ENCODE measurements at places on chromosomes 11 and 22.

DNA sequence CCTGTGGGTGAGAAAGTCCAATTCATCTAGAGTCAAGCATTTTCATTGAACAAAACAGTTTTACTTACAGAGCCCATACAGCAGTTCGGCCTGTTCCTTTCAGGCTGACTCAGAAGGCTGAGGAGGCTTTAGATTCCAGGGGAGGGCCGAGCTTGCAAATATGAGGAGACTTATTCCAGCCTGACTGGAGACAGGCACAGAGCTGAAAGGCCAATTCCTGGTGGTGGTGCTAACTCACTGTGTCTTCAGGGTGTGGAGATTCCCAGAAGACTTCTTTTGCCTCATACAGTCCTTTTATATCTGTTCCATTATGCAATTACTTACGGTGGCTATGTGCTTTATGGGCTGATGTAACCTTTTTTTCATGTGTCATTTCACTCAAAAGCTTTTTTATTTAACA, at the start of gene OR51E2:
OR51E2 (minus strand) TSS at position 269 of the 400 bp plus-strand sequence. CDS start 15,142 bp downstream, outside the sequence.
- DNase-seq, result peak; percentile 43

- DNase-seq, result no peak
Measured at GRCh38 chr11:68798221-68798813, 43.4 kb downstream of the CPT1A start.

DNA sequence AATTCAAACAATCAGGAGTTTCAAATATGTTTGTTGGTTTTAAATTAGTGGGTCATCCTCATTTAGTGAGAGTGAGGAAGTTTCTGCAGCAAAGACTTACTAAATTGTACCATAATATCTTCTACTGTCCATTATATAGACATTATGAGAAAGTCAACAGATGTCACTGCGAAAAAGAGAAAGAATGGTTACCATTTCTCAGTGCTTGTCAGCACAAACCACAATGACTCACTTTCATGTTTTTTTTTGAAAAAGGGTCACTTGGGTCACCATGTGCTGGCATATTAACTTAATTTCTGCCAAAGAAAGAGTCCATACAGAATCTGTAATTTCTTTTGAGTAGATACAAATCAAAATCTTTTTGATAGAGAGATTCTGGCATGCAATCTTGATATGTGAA, 924.6 kb upstream of the FAT3 start:
- DNase-seq, result peak; percentile 73

GRCh38 chr11:79147011-79147410, 293.8 kb downstream of the TENM4 start:
- DNase-seq, result no peak

DNA sequence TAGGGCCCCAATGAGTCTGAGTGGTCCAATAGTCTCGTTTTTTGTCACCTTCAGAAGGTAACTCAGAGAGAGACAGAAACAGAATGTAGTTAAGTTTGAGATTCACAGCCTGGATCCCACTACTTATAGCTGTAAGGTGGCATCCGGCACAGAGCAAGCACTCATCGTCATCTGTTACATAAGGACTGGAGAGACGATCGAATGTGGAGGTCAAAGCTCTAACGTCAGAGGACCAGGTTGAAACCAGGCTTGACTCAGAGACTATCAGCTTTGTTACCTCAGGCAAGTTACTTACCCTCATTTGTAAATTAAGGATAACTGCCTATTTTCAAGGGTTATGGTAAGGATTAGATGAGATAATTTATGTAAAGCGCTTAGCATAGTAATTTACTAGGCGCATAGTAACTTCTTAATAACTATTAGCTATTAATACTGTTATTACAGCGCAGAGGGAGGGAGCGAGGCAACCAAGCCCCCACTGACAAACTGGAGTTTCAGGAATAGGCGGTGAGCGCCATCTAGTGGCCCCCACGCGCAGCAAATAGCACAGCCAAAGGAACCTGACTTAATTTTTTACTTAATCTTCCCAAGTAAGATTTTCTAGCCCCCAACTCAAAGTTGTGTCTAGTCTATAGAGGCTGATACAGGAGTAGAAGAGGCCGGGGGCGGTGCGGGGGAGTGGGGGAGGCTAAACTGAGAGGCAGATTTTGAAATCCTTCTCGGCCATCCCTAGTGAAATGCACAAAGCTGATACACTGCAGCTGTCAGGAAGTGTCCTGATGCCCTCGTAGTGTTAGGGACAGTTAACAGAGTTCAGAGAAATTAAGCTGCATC, 29.0 kb upstream of the API5 start:
- DNase-seq, result peak; percentile 36

DNA sequence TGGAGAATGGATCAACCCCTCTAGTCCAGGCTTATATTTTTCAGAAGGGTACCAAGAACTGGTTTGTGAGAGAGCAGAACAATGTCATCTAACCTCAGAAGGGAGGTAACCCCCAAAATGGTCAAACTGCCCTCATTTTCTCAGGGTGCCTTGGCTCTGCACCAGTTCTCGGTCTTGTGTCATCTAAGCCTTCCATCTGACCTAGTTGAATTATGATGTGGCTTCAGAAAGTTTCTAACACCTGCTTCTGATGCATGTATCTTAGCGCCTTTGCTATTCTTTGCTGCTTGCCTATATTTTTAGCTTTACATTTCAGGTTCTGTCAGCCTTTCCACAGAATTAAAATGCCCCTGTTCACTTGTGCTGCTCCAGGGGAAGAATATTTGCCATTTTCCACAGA, 91.7 kb upstream of the E2F8 start:
- no peak for DNase-seq

DNA sequence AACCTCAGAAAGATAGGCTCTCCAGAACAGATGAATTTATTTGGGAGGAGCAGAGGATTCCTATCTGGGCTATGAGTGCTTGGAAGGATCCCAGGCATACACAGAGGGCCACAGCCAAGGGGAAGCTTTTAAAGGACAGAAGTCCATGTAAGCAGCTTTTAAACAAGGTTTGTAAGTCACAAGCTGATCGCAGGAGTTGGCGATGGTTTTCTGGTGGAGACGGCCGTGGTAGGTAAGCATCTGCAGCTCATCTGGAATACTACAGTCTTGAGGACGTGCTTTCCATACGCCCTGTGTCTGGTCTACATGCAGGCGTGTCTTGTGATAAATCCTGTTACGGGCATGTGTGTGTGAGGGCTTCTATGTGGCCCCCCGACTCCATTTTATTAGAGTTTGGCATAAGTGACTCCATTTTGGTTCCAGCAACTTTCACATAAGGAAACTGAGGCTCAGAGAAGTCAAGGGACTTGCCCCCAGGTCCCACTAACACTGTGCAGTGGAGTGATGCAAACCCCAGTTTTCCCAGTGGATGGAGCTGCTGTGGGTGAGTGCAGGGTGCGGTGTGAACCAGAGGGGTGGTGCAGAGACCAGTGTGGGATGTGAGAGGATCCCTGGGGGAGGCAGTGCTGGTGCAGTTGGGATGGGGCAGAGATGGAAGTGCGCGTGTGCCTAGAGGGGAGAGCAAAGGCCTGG, 11.8 kb upstream of the ACY3 start:
- no peak for DNase-seq

DNA sequence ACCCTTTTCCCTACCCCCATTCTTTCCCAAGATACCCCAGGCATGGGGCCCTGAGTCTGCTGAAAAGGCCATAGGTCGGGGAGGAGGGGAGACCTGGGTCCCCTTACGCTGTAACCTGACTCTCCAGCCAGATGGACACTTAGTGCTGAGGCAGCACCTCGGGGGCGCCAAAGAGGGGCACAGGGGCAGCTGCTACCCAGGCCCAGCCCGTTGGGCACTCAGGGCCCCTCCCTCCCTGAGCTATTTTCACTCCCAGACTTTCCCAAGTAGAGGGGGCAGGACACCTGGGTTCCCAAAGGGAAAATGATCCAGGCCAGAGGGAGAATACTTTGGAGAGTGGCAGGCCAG, 933 bp downstream of the ACTN3 start:
- DNase-seq, result no peak

DNA sequence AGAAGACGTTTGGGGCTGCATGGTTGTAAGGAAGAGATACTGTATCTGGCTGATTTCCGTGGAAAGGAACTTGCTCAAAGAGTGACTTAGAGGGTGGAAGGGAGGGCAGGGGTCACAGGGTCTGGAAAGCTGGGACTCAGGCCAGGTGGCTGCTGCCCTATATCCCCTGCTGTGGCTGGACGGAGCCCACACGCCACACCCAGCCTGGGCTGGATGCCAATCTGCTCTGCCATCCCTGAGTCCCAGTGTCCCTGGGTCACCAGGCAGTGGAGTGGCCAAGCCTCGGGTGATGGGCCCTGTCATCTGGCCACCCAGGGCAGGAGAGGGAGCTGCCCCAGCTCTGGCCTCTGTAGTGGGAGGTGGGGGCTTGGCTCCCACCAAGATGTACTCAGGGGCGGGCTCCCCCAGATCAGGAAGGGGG, 26.5 kb upstream of the KRTAP5-7 start:
- DNase-seq, result no peak

DNA sequence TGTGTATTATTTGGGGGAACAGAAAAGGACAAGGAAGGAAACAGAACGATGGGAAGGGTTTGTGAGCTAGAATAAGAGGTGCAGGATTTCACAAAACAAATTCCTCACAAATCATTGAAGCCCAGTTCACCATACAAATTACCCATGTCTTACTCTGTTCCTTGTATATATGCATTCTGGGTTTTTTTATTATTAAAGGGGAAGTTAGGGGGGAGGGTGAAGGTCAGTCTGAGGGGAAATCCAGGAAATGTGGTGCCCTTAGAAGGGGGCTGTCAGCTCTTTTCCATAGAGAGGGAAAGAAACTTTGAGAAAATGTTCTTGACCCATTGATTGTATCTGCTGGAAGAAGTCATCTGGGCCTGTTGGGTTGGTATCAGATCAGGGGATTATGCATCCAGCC, 90.8 kb downstream of the RNF169 start:
- DNase-seq, result no peak

- DNase-seq, result no peak
Measured at GRCh38 chr22:32334660-32335365, 22.9 kb upstream of the RFPL3 start.

- no peak for DNase-seq
Measured at GRCh38 chr11:111168871-111169270, 76.7 kb upstream of the POU2AF2 start.

GRCh38 chr11:8192896-8193209, 24.0 kb upstream of the RIC3 start:
- no peak for DNase-seq

GRCh38 chr11:46557684-46558151, 36.1 kb downstream of the AMBRA1 start:
- peak; percentile 69 for DNase-seq

Measured in HT1080 (cell line).